ENCODE measurements at places on chromosomes 2 and 18.

GRCh38 chr18:49692906-49693716 is 120.2 kb downstream of the ACAA2 start:
- DNase-seq: no peak

DNA sequence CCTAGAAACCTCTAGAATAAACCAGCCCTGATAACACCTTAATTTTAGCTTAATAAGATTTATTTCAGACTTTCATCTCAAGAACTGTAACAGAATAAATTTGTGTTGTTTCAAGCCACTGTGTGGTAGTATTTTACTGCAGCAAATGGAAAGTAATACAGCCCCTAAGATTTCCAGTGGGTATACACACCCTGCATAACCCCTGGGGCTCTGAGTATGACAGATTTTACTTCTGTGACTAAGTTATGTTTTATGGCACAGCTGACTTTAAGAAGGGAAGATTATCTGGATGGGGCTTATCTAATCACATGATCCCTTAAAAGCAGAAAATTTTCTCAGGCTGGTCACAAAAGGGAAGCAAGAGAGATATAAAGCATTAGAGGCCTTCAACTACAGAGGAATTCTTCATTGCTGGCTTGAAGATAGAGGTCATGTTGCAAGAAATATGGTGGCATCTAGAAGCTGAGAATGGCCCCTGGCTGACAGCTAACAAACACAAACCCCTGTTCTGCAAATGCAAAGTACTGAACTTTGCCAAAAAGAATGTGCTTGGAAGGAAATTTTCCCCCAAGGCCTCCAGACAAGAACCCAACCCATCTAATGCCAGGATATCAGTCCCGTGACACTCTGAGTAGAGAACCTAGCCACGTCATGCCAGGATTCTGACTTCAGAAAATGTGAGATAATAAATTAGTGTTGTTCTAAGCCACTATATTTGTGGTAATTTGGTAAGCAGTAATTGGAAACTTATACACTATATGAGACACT is 67.8 kb upstream of the SLC9A2 start:
- DNase-seq: no peak

- DNase-seq: no peak
These were observed 625 bp upstream of the NBAS start for GRCh38 chr2:15561574-15562344.

DNA sequence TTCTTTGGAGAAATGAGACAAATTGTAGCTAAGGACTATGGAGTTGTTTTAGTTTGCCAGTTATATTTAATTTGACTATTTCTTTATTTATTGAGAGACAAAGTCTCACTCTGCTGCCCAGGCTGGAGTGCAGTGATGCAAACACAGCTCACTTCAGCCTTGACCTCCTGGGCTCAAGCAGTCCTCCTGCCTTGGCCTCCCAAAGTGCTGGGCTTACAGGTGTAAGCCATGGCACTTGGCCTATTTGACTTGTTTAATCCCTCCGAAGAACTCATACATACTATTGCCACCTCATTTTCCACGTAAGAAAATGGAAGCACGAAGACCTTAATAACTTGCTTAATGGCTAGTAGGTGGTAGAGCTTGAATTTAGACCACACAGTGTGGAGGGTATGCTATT is 988 bp upstream of the RNF144A start:
- DNase-seq: no peak
